LHCN-M2 (cell line): ENCODE measurements at places on chromosomes 3 and 15. TPM values are rescaled to one million over a fixed set of nuclear protein-coding genes. Genes with fewer than 3 reads are reported as not detected.

DNA sequence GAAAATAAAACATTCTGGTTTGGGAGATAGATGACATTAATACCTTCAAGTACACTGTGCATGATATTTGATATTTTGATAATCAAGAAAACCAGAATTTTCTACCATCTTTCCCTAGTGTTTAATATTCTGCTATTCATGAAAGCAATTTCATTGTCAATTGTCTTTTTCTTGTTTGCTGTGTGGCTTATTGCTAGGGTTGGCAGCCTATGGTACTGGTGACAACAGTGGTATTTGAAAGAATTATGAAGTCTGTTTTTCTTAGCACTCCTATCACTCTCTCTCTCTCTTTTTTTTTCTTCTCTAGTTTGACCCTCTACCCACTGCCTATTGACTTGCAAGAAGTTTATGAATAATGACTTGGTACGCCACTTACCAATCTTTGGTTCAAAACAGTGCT lies 15.4 kb downstream of the RNF13 start:
- DNase-seq = no peak

DNA sequence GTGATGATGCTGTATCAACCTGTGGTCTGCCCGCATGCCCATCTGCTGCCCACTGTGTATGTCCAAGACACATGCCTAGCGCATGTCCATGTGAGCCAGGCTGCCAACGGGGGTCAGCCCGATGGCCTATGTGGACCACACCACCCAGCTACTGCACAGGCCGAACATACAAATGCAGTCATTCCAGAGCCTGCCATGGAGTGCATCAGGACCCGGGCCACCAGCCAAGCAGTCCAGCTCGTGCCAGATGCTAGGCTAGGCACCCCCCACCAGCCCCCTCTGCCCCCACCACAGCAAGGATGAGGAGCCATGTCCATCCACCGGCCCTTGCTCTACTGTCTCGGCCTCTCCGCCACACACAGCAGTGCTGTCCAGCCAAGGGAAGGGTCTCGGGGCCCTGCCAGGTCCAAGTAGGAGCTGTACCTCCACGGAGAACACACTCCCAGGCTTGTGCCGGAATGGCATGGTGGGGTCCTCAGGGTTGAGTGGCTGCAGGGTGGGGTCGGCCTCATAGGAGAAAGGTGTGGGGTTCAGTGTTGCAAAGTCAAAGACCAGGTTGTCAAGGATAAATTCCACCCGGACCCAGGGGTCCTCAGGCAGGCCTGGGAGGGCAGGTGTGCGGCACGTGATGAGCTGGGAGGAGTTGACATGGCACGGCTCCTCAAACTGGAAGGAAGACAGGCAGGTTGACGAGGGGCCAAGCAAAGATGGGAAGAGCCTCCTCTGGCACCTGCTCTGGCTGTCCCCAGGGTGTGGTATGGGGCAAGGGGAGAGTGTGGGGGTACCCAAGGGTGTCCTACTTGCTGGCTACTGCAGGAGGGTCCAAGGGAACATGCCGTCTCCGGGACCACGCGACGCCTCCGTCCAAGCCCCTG lies 15.3 kb downstream of the PLXNB1 start:
- no peak for DNase-seq

- DNase-seq = no peak
These were observed 41.0 kb downstream of the MCTP2 start for GRCh38 chr15:94272251-94272898.

The CHRNA7 gene
- 0.26 and 0.63 TPM in 2 replicates for total RNA-seq

GRCh38 chr3:189309400-189309975 lies 137.7 kb downstream of the TPRG1 start:
- DNase-seq = no peak

GRCh38 chr3:159821736-159822135 lies 166.9 kb upstream of the IL12A start:
- no peak for DNase-seq

DNA sequence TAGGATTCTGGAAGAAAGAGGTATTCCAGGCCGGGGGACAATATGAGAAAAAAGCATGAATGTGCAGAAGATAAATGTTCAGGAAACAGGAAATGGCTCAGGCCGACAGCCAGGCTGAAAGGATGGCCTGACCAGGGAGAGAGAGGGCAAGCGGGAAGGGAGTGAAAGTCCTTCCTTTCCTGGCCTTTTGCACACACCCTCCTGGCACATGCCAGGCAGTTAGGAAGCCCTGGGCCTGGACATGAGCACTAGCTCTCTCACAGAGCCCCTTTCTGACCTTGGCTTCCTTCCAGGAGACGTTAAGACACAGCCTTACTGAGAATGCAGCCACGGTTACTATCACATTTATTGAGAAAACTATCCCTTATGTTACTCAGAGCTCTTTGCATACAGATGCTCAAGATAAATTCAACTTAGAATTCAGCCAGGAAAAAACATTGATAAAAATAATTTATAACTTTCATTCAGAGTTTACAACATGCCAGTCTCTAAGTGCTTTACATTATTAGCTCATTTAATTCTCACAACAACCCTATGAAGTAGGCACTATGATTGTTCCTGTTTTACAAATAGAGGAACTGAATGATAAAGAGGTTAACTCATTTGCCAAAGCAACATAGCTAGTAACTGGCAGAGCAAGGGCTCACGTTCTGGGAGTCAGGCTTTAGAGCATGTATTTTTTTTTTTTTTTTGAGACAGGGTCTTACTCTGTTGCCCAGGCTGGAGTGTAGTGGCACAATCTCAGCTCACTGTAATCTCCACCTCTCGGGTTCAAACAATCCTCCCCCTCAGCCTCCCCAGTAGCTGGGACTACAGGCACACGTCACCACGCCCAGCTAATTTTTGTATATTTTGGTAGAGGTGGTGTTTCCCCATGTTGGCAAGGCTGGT lies 39.4 kb upstream of the SMAD3 start:
- peak; percentile 86 for DNase-seq

DNA sequence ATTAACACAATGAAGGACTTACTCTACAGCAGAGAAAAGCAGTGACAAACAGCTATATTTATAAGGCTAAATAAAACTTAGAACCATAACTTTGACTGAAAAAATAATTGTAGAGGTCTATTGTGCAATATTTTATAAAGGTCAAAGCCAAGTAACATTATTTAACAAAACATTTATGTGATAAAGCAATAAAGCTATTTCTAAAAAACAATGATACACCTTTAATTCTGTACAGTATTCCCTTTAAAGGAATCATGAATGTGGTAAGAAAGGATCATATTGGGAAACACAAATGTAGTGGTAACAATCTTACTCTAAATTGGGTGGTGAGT lies 236.4 kb downstream of the ISL2 start:
- no peak for DNase-seq

- DNase-seq = peak; percentile 61
These were observed 4.3 kb downstream of the DAZL start for GRCh38 chr3:16600780-16601536.

DNA sequence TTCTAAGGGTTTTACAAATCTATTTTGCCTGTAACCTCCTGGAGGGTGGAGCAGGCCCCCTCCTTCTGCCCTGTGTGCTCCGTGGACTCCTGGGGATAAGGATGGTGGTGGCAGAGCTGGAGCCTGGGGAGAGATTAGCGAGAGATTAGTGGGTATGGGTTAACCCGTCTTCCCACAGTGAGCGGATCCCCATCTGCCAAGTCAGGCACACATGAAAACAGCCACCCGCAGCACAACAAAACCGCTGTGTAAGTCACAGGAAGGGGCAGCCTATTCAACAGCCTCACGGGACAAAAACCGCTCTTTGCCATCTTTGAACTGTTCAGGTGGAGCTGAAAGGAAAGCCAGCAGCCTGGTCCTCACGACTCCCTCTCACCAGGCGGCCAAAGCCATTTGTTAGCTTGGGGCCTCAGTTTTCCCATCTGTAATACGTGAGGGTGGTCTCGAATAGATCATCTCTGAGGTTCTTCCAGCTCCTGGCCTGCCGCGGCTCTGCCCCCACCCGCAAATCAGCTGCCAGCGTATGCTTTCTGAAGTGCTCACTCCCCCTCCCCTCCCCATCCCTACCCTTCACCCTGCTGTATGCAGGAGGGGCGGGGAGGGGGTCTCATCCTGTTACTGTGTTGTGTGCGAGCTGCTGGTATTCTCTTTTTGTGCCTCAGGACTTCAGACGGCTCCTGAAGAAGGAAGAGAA lies 43.6 kb downstream of the PDIA5 start:
- DNase-seq = no peak

- DNase-seq = peak; percentile 89
These were observed 431.2 kb upstream of the THBS1 start for GRCh38 chr15:39149636-39150150.

DNA sequence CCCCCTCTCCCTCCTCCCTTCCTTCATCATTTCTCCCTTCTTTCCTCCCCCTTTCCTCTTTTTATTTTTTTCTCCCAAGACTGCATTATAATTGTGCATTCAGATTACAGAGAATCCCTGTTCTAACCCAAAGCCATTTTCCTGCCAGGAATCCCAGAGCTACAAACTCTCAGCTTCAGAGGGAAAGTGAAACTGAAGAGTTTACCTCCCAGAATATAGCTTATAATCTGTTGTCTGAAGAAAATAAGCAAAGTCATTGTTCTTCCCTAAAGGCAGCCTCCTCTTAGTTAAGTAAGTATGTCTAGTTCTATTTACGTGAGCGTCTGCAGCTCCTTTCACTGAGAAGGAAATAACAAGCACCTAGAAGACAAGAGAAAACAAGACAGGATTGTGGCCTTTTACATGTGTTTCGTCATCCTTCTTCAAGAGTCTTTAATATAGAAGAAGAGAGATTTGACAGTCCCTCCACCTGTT lies 97.2 kb downstream of the CHST2 start:
- no peak for DNase-seq

- no peak for DNase-seq
These were observed 44.7 kb downstream of the RORA start for GRCh38 chr15:61184431-61184830.

DNA sequence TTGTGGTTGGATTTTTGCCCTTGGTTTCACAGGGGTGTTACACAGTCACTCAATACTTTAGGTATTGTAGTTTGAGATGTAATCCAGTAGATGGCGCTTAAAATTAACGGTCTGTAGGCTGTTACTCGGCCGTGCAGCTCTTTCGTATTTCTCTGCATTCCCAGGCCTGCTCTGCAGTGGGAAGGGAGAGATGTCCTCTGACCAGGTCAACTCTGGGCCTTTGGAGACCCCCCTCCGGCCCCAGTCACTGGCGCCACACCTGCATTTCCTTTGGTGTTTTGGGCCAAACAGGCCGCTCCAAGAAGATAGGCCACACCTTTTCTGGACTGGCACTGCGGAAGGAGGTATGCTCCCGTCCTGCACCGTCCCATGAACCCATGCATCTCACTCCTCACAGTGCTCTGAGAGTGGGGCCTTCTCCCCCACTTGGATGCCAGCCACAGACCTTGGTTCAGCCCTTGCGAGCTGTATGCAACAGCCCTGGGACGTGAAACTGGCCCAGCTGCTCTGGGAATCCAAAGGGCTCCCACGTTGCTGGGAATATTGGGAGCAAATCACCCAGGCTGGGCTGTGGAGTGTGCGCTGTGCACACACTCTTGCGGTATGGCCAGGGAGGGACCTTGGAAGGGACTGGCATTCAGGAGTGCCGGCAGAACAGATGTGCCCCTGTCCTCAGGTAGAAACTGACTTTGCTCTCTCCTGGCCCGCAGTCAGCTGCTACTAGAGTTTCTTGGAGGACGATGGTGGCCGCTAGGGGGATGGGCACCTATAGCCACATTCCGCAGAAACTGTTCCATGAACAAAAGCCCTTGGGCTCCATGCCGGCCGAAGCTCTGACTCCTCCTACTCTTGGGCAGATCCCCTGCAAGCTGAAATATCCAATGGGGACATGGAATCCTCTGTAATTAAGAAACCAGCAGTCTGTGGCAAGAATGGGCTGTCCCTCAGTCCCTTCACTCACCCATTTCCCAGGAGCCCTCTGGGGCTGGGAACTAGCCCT lies 410.5 kb upstream of the CADM2 start:
- DNase-seq = peak; percentile 24

The TRPM7 gene
- 42.4 and 48.2 TPM in 2 replicates for total RNA-seq

DNA sequence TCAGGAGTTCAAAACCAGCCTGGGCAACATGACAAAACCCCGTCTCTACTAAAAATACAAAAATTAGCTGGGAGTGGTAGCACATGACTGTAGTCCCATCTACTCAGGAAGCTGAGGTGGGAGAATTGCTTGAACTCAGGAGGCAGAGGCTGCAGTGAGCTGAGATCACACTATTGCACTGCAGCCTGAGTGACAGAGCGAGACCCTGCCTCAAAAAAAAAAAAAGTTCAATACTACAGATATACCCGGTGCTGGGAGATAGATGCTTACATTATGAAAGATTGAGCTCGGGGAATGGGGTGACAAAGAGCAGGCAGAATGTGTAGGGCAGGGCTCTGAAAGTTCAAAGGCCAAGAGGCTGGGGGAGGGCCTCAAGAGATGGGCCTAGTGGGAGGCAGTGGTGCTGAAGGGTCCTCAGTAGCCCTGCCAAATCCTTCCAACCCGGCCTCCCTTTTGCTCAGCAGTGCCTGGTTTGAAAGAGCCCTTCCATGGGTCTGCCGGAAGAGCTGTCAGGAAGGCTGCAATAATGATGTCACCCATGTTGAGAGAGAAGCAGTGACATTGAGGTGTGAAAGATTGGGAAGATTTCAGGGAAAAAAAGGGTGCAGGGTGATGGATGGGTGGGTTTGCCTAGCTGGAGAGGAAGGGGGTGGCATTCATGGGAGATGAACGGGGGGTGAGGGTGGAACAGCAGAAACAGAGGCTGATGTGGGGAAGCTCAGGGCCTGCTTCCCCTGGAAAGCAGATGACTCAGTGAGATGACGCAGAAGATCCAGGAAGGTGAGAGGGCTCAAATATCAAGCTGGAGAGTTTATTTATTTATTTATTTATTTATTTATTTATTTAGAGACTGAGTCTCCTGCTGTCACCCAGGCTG lies 20.0 kb upstream of the IREB2 start:
- DNase-seq = no peak

- DNase-seq = peak; percentile 99
These were observed 85.6 kb downstream of the NEDD4 start for GRCh38 chr15:55907797-55908196.

DNA sequence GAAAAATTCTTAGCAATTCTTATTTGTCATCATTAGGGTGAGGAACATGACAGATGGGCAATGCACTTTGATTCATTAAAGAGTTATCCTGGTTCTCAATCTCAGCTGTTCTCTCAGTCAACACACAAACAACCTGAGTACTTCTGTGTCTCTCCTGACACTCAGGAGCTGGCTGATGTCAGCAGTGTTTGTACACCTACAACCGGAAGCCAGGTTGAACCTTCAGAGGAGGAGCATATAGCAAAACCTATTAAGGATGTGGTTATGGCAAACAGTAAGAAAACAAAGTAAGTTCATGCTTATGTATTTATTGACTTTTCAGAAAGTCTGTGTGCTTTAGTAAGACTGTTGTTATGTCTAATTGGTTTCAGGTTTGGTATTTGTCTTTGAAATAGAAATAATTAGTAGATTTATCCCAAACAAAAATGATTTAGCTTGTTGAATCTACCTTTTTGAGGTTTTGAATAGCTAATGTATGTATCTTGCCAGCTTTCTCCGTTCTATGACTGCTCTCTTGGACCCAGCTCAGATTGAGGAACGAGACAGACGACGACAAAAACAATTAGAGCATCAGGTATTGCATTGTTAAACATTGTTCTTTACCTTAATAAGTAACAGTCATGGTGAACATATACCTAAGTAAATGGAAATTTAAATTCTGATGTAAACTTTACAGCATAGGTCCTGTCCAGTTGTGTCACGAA lies 36.6 kb downstream of the CCDC66 start:
- no peak for DNase-seq
